ENCODE measurements at places on chromosomes 12 and 14.

GRCh38 chr12:56425193-56425592 lies 24.0 kb downstream of the TIMELESS start:
- no peak for DNase-seq

DNA sequence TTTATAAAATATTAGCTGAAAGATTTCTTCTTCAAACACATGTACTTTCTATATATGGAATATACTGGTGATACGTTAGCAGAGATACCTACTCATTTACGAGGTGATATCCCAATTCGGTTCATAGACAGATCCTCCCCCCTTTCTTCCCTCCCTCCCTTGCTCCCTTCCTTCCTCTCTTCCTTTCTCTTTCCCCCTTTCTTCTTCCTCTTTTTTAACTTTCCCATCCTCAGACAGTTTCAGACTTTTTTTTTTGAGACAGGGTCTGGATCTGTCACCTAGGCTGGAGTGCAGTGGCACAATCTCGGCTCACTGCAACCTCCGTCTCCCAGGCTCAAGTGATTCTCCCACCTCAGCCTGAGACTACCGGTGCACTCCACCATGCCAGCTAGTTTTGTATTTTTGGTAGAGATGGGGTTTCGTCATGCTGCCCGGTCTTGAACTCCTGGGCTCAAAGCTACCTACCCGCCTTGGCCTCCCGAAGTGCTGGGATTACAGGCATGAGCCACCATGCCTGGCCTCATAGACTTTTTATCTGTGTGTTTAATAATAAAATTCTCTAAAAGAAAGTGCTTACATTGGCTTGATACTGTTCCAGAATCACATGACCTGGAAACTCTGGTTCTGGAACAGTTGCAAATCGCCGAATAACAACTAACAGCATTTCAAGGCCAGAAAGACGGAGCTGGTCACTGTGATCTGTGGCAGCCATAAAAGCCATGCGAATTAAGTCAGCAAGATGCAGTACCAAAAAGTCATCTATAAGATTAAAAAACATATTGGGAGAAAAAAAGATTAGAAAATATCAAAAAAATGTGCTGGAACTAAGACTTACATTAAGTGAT lies 99.2 kb downstream of the HEATR5A start:
- DNase-seq, result no peak

GRCh38 chr14:79279645-79280597 lies 931.4 kb downstream of the DIO2 start:
- DNase-seq, result peak; percentile 29

DNA sequence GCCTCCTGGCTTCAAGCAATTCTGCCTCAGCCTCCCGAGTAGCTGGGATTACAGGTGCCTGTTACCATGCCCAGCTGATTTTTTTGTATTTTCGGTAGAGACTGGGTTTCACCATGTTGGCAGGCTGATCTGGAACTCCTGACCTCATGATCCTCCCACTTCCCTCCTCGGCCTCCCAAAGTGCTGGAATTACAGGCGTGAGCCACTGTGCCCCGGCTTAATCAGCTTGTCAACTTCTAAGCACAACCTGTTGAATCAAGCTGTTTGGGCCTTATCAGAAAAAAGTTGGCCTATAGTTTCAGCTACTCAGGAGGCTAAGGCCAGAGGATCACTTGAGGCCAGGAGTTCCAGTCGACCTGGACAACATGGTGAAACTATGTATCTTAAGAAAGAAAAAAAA lies 7.9 kb downstream of the MARK3 start:
- DNase-seq, result no peak

DNA sequence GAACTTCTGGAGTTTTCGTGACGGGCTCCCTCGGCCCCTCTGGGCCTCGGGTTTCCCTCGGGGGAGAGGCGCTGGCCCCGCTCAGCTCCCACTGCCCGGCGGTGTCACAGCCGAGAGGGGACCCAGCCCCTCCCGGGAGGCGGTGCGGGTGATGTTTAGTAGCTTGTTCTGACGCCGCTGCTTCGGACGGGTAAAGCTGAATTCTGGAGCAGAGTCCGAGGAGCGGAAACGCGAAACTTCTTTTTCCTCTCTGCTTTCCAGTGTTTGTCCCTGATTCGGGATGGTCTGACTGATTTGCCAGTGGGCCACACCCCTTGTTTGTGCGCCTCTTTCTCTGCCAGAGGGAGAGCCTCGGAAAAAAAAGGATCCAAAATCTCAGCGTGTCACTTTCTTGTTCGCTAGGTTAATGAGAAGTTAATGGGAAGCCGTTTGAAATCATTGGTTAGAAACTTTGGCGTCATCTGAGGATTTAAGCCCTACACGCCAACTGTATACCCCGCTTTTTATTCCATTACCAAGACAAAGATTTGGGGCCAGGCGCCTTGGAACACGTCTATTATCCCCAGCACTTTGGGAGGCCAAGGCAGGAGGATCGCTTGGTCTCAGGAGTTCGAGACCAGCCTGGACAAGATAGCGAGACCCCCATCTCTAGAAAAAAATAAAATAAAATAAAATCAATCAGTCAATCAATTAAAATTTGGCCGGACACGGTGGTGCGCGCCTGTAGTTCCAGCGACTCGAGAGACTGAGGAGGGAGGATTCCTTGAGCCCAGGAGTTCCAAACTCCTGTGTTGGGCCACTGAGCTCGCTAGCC lies 756 bp downstream of the TULP3 start:
- DNase-seq, result peak; percentile 57

DNA sequence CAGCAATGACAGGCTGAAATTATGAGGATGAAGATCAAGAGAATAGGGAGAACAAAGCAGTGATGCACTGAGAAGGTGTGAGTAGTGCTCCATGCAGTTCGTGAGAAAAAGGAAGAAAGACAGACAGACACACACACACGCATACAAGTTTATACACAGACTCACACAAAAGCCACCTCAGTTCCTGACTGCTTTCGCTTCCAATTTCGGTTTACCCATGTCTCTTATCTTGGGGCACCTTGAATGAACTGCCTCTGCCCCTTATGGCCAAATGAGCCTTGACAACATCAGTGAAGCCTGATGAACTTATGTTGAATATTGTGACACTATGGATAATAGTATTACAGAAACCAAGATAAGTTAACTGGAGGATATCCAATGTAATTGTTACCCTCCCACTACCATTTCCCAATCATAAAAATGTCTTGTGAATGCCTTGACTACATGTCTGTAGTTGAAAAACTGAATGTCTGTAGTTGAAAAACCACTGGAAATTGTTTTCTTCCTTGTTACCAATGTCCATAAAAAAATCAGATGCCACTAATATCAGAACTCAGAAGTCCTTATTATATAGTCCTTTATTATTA lies 380.4 kb upstream of the DDHD1 start:
- DNase-seq, result no peak

DNA sequence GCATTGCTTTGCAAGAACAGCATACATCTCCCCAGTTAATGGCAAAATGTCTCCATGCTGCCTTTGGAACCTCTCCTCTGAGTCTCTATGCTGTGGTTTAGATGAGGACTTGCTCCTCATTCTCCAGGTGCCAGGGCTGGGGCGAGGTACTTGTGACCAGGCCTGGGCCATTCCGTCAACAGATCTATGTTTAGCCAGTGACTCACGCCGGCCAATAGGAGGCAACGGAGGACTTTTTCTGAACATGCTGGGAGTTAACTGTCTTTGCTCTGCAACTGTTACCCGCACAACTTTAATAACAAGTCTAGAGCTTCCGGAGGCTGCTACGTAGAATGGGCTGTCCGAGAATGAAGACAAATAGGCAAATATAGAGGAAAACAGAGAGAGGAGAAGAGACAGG lies 214.2 kb downstream of the GLT1D1 start:
- DNase-seq, result no peak

- DNase-seq, result no peak
These were observed 1.6 kb downstream of the ATXN7L3B start for GRCh38 chr12:74539261-74539660.

DNA sequence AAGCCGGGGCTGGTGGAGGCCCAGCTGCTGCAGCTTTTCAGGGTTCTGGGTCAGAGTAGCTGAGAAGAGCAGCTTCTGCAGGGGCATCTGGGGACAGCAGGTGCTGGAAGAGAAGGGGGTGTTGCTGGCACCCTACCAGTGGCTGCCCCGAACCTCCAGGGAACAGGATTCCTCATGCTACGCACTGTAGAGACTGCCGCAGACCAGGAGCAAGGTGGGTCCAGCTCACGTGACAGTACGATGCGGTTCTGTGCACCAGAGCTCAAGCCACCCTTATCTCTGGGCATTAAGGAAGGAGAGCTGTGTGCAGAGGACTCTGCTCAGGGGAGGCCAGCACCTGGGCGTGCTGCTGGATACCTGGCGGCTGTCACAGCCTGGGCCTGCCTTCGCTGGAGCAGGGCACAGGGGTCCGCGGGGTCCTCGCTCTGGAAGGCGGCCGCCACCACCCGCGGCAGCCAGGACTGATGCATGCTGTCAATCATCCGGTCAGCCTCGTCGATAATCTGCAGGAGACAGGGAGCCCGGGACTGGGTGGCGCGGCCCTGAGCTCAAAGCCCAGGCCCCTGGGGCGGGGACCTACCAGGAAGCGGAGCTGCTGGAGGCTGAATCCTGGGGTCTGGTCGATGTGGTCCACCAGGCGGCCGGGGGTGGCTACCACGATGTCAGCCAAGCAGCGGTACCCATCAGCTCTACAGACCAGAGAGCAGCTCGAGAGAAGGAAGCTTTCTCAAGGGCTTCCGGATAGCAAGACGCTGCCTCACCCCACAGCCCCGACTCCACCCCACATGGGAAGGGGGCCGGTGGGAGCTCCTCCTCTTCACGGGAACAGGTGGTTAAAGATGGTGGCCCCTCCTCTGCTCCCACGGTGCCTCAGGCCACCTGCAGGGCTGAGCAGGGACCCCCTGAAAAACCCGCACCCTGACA lies 2.9 kb downstream of the DDX51 start:
- DNase-seq, result no peak

DNA sequence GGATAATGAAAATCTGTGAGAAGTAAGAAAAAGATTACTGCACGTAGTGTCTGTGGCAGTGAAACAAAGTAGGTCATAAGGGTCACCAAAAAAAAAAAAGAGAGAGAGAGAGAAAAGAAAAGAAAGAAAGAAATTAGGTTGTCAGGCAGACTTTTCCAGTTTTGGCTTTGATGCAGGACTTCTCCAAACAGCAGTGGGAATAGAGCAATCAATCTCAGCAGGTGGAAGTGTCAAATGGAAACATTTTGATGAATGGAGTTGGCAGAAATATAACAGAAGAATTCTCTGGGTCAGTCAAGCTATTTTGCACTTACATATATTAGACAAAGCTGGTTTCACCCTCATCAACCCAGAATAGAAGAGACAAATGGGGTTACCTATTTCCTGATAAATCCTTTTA lies 745.8 kb downstream of the SLC6A15 start:
- DNase-seq, result no peak

GRCh38 chr14:95496690-95497259 lies 19.7 kb downstream of the SYNE3 start:
- DNase-seq, result peak; percentile 43

- no peak for DNase-seq
These were observed 99.5 kb upstream of the TMCC3 start for GRCh38 chr12:94749890-94750289.

GRCh38 chr14:93010522-93011140 lies 87.7 kb downstream of the CHGA start:
- DNase-seq, result no peak

DNA sequence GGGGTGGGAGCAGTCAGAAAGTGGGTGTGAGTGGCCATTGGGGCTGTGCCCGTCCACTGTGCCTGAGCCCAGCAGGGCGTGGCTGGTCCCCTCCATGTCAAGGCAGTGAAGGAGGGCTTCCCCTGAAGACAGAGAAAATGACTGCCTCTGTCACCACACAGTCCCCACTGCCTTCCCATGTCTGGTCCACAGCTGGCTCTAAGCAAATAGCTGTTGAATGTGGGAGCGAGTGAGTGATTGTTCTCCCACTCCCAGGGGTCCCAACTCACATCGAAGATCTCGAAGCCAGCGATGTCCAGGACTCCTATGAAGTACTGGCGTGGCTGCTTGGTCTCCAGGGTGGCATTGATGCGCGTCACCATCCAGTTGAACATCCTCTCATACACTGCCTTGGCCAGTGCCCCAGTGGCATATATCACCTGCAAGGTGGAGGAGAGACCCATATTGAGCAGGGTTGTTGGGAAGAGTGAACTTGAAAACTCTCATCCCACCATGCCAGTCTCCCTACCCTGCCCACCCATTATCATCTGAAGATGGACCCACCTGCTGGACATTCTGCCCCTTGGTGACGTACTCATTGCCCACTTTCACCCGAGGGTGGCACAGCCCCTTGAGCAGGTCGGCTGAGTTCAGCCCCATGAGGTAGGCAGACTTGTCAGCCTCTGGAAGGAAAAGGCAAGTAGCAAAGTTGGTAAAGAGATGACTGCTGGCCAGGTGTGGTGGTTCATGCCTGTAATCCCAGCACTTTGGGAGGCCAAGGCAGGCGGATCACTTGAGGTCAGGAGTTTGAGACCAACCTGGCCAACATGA lies 6.6 kb downstream of the MYH7 start:
- DNase-seq, result no peak

GRCh38 chr12:119258556-119258955 lies 76.0 kb upstream of the CCDC60 start:
- no peak for DNase-seq

GRCh38 chr12:21940549-21941505 lies at the start of gene ABCC9:
TSS of gene ABCC9 (minus strand) at chr12:21941426. CDS start at chr12:21936674, 4,752 bp downstream.
- peak; percentile 30 for DNase-seq

- no peak for DNase-seq
These were observed 40.4 kb downstream of the CAPS2 start for GRCh38 chr12:75289753-75290152.

- no peak for DNase-seq
These were observed 79.8 kb downstream of the PTPN11 start for GRCh38 chr12:112498580-112498979.

GRCh38 chr12:103442822-103443221 lies 52.9 kb downstream of the C12orf42 start:
- DNase-seq, result no peak

- DNase-seq, result no peak
These were observed 62.0 kb upstream of the SCN8A start for GRCh38 chr12:51528852-51529650.

DNA sequence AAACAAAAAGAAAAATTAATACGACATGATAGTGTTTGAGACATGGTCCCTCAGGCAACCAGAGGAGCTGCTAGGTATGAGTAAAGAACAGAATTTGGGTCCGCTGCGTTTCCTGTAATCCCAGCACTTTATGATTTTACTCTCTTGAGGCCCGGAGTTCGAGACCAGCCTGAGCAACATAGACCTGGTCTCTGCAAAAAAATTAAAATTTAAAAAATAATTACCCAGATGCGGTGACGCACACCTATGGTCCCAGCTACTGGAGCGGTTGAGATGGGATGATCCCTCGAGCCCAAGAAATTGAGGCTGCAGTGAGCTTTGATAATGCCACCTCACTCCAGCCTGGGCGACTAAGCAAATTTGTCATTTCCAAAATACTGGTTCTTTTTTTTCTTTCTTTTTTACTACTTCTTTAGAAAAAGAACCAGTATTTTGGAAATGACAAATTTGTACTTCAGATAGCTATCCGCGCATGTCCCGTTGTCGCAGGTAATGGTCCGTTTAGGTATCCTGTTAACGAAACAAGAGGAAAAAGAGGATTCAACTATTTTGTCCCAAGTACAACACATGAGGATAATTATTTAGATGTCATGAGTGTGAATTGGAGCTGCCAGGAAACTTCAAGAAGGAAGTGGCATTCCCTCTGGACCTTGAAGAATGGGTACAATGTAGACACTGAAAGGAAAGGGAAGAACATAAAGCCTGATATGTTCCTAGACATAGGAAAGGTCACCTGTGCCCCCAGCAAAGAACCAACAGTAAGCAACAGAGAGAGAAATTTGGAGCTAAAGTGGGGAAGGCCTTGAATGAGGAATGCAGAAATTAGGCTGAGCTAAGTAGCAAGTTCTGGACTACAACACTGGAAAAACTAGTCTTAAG lies 1.2 kb upstream of the HECTD1 start:
- DNase-seq, result peak; percentile 28

GRCh38 chr14:68147303-68147702 lies 327.7 kb downstream of the RAD51B start:
- DNase-seq, result no peak
